HCEC 1CT (cell line): ENCODE measurements at places on chromosomes 5 and 9.

- peak; percentile 24 for DNase-seq
Measured at GRCh38 chr5:61768692-61769281, 436.7 kb downstream of the ZSWIM6 start.

DNA sequence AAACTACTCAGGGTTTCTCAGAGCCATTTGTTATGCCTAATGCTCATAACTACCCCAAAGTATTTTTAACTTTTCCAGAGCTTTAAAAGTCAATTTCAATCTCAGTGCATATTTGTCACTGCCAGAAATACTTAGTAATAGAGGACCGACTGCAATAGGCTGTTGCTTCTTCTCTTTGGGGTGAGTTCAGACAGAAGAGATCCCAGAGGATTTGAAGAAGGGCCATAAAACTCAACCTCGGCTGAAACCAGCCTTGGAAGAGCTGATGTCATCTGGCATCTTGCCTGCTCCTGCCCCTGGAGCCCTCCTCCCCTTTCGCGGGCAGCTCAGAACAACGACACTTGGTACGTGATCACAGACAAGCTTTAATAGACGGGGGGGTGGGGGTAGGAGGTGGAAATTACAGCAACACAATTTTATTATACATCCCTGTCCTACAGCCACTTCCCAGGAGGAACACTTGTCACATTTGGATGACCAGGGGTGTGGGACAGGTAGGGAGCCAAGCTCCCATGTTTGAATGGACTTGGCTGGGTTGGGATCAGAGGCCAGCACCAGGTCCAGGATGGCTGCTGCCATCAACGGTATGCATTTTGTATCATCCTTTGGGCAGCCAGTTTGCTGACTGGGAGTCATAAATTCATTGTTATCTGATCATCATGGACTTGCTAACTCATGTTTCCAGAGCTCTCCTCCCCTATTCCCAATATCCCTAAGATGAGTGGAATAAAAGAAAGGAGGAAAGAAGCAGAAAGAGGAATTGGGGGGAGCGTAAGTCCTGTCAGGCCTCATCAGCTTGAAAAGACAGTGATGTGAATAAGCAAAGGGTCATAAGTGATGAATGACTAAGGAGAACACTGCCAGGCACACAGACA lies 186.6 kb upstream of the PANK3 start:
- no peak for DNase-seq

DNA sequence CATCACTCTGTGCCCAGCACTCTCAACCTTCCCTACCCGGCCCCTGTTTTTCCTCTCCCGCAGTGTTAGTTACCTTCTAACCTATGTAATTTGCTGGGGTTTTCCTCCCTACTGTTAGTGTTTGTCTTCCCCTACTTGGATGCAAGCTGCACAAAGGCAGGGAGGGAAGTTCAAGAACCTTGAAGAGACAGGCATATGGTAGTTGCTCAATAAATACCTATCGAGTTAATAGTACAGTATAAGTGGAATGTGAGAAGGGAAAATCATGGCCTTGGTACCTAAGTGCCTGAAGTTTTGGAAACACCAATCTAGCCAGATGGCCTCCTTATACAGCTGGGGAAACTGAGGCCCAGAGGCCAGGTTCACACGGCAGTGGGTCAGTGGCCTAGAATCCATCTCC lies 24.2 kb downstream of the PDGFRB start:
- DNase-seq = no peak

DNA sequence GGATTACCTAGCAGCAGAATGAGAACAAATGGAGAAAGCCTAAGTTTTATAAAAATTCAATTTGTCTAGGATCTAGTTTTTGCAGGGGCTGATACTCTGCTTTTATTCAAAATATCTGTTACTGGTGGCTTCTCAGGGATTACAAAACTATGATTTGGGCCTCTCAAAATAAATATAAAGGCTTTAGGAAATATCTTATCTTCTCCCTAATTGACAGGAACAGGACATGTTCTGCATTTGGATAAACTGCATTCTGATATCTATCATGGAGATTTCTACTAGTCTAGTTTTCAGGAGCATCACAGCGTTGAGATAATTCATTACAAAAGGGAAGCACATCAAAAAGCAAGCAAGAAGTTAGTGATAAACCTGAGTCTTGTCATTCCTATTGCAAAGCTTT lies 127.1 kb upstream of the ITGA1 start:
- DNase-seq = no peak

DNA sequence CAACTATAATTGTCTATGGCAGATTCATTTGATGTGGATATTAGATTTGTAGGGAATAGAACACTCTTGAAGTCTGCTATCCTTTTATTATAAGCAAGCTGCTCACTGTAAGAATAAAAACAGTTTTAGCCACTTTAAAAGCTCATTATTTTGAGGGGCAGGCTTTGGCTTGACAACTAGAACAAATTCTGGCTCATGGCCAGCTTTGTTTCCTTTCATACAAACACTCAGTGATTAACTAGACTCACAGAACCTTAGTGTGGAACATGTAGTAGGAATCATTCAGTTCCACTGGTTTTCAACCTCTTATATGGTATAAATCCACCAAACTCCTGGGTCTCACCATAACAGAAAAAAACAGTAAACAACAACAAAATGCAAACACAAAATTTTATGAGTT lies 27.4 kb upstream of the CEP120 start:
- DNase-seq = no peak

DNA sequence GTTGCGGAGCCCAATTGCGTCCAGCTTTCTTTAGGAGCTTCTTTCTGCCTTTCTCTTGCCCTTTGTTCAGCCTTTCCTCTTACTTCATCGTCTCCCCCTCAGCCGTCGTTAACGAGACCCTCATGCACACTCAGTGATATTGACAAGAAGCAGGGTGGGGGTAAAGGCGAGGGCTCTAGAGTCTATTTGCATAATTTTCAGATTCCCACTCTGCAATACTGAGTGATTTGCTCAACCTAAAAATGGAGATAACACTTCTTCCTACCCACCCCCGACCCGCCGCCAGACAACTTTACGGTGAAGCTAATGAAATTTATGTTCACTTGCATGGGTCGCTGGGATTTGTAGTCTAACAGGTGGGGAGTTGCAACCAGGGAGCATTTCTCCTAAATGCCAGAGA lies 1.3 kb upstream of the TBC1D2 start:
- no peak for DNase-seq

DNA sequence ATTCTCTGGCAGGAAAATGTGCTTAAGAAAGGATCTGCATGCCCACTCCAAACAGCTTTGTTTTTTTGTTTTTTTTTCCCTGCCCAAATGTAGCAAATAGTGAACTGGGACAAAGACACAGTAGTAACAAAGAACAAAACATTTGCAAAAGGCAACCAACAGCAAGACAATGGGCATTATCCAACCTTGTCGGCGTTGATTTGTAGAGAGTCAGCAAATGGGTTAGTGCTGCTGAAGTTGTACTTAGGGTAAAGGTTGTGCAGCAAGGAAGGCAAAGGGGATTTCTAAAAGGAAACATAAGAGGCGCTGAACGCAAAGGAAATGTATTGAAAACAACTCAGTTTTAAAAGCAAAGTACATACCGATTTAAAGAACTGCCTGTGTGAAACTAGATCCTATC lies 136.2 kb downstream of the MPDZ start:
- no peak for DNase-seq

- DNase-seq = no peak
Measured at GRCh38 chr9:116497095-116497890, 189.8 kb upstream of the TRIM32 start.

DNA sequence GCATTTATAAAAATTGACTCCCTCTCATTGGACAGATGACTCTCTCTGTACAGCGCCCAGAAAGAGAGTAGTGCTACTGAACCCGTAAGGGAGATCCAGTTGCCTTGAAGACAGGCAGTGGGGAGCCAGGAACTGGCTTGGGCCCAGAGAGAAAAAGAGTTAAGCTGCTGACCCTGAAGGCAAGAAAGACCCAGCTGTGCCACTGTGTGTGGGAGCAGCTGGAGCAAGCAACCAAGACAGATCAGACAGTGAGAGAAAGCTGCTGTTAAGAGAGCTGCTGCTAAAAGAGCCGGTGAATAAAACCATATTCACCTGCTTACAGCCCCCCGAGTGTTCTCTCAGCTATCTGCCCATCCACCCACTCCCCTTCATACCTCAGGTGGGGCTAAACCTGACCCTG lies 149.7 kb upstream of the ADAMTS16 start:
- DNase-seq = no peak

DNA sequence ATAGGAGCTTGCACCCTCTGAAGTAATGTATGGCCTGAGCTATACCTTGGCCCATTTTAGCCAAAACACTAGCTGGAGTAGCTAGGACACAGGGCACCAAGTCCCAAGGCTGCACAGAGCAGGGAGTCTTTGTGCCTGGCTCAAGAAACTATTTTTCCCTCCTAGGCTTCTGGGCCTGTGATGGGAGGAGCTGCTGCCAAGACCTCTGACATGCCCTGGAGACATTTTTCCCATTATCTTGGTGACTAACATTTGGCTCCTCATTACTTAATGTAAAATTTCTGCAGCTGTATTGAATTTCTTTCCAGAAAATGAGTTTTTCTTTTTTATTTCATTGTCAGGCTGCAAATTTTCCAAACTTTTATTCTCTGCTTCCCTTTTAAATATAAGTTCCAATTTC lies 1099.2 kb downstream of the CDH18 start:
- no peak for DNase-seq

- peak; percentile 71 for DNase-seq
Measured at GRCh38 chr5:68332556-68332955, 117.0 kb downstream of the PIK3R1 start.

DNA sequence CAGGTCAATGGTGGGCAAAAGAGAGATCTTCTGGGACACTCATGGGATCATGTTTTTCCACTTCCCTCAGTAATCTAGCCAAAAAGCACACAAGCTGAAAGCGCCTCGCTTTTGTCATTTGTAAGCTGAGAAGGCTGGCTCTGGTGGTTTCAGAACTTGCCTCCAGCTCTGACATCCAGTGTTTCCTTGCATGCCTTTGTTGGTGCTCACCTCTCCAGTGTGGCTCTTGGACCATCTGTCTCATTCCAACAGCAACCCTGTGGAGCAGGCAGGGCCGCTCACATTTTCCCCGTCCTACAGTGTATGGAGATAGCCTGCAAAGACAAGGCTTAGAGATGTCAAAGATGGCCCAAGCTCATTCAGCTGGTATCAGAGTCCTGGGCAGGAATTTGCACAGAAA lies 160.8 kb upstream of the KLF4 start:
- DNase-seq = no peak

- no peak for DNase-seq
Measured at GRCh38 chr5:36763454-36763853, 113.1 kb upstream of the NIPBL start.

DNA sequence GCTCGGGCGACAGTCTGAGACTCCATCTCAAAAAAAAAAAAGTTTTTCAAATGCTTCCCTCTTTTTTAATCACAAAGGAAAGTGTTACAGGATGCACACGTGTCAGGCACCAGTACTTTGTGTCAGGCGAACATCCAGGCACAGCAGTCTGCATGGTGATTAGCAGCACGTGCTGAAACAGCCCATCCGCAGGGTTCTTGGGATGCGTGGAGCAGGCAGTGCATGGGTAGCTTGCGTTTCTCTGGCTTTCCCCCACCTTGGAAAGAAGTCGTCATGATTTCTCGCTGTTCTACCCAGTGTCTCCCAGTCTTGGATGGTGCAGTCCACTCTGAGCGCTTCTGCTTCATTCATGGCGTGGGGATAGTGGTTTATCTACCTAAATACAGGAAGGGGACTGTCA lies 35.4 kb downstream of the GPR107 start:
- no peak for DNase-seq

- DNase-seq = no peak
Measured at GRCh38 chr9:135184181-135185053, 96.9 kb downstream of the OLFM1 start.

DNA sequence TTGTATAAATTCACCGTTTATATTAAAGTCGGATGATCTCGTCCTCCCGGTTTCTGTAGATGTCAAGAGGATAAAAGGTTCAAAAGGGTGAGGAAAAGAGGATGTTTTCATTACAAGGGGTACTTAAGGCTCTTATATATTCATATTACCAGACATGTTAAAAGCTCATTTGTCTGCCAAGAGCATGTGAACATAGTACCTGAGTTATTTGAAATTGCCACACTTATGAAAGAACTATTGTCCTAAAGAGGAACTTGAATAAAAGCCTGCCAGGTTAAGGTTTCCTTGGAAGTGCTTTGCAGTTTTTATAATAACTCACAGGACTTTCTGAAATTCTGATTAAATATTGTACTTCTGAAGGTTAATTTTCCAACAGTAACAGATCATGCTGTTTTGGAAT lies 1915.1 kb downstream of the MAT2B start:
- DNase-seq = no peak

GRCh38 chr5:1171340-1171941 lies 30.0 kb upstream of the SLC6A19 start:
- no peak for DNase-seq

- no peak for DNase-seq
Measured at GRCh38 chr5:155418960-155419579, 405.5 kb downstream of the KIF4B start.

DNA sequence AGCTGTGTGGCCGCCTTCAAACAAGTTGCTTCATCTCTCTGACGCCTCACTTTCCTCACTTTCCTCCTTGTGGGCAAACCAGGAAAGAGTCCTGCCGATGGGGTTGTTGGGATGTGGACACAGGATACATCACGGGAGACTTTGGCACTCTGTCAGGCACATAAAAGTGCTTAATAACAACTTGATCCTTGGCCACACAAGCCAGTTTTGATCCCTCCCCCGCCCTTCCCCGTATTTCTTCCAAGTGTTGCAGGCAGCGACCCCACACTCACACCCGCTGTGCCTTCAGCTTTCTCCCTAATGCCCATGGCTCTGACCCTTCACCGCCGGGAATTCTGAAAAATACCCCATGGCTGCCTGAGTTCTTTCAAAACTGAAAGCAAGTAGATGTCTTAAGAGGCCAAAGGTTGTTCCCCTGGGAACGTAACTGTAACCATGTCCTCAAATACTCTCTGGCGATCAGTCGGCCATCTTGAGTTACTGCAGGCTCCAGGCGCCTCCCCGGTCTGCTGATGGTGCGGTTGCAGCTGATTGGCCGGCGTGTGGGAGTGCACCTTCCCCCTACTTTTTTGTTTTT lies 59.8 kb downstream of the ARHGEF37 start:
- peak; percentile 88 for DNase-seq

GRCh38 chr5:115542086-115542485 lies 2.5 kb downstream of the FEM1C start:
- DNase-seq = no peak

DNA sequence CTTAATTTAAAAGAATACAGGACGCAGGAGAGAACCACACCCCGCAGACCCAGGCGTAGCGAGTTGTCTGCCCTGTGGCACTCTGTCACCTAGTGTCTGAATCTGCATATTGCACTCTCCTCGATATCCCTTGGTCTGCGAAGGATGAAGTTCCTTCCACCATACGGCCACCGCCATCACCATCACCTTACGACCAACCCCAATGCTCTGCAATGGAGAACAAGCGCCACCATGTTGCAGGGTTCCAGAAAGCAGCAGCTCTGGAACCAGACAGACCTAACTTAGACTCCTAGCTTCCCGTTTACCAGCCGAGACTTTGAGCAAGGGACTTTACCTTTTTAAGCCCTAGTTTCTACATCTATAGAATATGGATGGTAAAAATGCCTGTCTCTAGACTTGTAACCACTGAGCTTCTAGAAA lies 77.4 kb upstream of the DMRT1 start:
- peak; percentile 22 for DNase-seq
